ENCODE measurements at places on chromosomes 13 and 19.

- DNase-seq, result no peak
Measured at GRCh38 chr13:94708031-94708859, 4.1 kb downstream of the SOX21 start.

GRCh38 chr13:25267715-25268114 is 19.6 kb downstream of the MTMR6 start:
- DNase-seq, result no peak

DNA sequence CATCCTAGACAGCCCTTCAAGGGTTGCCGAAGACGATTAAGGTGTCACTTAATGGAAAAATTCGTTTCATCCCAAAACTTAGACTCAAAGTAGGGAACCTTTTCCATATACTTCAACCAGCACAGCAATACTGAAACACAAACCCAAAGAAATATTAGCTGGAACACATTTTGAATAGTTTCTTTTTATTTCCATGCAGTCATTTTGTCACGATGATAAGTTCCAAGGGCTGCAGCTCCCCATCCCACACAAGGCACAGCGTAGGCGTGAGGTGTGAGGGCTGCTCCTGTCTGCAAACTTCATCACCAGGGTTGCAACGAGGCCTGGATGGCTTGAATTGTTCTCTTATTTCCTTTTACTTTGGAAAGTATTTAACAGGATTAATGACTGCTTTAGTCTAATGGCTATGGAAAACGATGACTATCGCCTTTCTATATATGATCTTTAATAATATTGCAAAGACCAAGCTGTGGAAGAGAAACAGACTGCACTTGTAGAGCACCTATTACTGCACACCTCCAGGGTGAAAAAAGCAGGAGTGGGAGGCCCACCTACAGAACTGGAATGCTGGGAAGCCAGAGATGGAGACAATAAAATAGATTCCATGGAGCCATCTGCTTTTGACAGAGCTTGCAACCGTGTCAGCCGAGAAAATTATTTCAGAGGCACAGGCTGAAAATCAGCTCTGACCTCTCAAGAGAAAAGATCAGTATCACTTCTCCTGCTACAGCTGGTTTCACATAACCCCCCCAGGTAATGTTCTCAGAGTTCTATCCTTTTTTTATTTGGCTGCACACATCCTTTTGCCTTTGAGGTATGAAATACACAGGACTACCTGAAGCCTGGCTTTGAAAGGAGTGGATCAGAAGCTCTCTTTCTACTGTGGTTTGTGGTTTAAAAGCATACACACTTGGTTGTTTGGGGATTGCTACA is 274.5 kb upstream of the NBEA start:
- DNase-seq, result no peak

GRCh38 chr13:21372530-21372929 is 86.6 kb downstream of the ZDHHC20 start:
- DNase-seq, result no peak

GRCh38 chr19:20423381-20424197 is 142.0 kb downstream of the ZNF737 start:
- peak; percentile 27 for DNase-seq

- DNase-seq, result no peak
Measured at GRCh38 chr13:44770951-44771350, 194.8 kb upstream of the TSC22D1 start.

- DNase-seq, result no peak
Measured at GRCh38 chr13:40230833-40231266, 435.6 kb downstream of the FOXO1 start.
